ENCODE measurements at places on chromosomes 11 and 22.
A peak's percentile ranks its signal among the peaks of the same experiment; 100 is the strongest.

DNA sequence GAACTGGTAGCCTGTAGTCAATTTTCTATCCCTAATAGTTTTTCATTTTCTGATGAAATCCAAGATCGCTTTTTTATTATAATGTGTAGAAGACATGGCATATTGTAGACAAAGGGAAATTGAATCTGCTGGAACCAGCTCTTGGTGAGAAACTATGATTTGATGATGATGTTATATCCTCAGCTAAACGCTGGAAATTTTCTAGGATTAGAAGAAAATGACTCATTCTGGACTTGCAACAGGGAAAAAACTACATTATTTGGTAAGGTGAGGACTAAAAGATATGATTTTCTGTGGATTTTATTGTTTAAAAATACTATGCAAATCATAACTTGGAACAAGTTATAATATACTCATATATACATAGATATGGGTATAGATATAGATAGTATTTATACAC, 14.1 kb upstream of the PGM2L1 start:
- no peak for DNase-seq

- DNase-seq, result no peak
Measured at GRCh38 chr22:44172370-44173108, 8.2 kb upstream of the PARVG start.

DNA sequence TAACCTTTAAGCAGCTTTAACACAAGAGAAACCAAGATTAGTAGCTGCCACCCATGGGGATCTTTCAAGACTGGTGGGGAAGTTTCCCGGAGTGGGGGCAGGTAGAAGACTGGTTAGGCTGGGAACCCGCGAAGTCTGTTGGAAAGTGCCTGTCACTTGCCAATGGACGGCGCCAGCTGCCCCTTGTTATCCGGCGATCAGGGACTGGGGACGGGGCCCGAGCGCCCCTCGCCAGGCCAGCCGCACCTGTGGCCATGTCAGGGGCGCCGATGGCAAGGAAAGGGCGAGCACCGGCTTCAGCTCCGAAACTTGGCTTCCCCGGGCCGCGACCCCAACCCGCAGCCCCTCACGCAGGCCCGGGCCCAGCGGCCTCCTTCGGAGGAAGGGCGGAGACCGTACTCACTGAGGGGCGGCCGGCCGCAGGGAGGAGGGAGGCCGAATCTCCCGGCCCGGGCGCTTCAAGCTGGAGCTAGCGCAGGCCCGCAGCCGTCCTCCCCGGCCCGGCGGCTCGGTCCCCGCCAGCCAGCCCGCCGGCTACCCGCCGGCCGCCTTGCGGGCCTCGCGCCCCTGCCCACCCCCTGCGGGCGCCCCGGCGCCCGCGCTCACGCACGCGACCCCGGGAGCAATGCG, 539 bp downstream of the EIF4ENIF1 start:
- DNase-seq, result peak; percentile 4

GRCh38 chr11:61728940-61729219, 23.6 kb upstream of the MYRF start:
- no peak for DNase-seq

DNA sequence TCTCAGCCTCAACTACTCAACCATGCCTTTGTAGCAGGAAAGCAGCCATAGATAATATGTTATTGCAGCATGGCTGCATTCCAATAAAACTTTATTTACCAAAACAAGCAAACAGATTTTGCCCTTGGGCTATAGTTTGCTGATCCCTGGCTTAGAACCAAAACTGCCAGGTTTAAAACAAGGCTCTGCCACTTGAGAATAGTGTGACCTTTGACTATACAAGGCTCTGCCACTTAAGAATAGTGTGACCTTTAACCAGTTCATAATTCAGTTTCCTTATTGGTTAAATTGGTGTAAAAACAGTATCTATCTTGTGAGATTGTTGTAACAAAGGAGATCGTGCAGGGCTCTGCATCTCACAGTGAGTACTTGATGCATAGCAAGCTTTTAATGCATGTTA, 217.3 kb upstream of the MTNR1B start:
- DNase-seq, result no peak

- DNase-seq, result peak; percentile 32
Measured at GRCh38 chr22:20566420-20567260, 59.2 kb downstream of the MED15 start.

GRCh38 chr22:41308544-41308947, 7.2 kb downstream of the ZC3H7B start:
- no peak for DNase-seq

DNA sequence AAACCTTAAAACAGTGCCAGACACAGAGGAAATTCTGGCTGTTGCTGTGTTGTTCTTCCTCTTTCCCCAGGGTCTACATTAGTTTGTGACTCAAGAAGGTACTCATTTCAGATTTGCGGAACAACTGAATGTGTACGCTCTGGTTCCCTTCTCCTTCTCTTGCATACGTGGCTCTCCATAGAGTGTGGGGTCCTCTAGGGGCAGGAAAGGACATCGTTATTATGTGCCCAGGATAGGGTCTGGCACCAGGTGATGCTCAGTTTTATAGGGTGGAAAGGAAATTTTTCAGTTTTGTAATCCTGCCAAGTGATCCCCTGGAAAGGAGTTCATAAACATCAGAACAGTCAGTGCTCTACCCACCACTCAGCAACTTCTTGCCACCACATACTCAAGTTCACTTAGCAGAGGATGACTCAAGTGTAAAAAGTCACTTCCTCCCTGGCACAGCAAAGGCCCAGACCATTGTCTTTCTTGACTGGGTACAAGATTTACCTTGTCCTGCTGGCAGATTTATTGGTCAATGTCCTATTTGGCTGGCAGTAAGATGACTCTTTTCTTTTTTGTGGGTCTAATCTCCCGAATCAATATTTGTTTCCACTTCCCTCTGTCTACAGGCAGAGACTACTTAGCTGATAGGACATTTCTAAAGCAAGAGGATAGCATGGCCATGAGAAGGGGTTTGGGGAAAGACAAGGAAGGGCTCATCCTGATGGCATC, 246.0 kb upstream of the TENM4 start:
- no peak for DNase-seq

- no peak for DNase-seq
Measured at GRCh38 chr11:71505001-71505400, 22.1 kb upstream of the KRTAP5-7 start.

- no peak for DNase-seq
Measured at GRCh38 chr11:71255800-71256479, 3.6 kb upstream of the SHANK2 start.

DNA sequence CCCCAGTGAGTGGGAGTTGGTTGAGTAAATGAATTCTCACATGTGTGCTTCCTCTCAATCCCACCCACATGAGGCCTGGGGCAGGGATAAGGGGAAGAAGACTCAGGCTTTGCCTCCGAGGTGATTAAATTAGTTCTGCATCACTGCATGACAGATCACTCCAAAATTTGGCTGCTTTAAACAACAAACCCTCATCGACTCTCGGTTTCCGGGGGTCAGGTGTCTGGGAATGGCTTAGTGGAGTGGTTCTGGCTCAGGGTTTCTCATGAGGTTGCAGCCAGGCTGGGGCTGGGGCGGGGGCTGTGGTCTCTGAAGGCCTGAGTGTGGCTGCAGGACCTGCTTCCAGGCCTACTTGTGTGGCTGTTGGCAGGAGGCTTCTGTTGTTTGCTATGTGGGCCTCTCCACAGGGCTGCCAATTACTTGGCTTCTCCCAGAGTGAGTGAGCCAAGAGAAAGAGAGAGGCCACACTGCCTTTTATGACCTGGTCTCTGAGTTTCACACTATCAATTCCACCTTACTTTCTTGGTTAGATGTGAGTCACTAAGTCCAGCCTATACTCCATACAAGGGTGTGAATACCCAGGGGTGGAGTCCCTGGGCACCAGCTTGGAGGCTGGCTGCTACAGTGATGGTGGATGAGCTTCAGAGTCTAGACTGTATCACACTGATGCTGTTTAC, 15.9 kb downstream of the MOGAT2 start:
- DNase-seq, result no peak

All from stimulated activated CD8-positive, alpha-beta memory T cell treated with anti-CD3 and anti-CD28 coated beads, Interleukin-15, amount 100 ng/mL, for 4 hours (primary cell).